ENCODE measurements at places on chromosomes 5 and 9.
A peak's percentile ranks its signal among the peaks of the same experiment; 100 is the strongest.

- ATAC-seq = no peak
Measured at GRCh38 chr9:125549039-125549438, 158.0 kb downstream of the MAPKAP1 start.

DNA sequence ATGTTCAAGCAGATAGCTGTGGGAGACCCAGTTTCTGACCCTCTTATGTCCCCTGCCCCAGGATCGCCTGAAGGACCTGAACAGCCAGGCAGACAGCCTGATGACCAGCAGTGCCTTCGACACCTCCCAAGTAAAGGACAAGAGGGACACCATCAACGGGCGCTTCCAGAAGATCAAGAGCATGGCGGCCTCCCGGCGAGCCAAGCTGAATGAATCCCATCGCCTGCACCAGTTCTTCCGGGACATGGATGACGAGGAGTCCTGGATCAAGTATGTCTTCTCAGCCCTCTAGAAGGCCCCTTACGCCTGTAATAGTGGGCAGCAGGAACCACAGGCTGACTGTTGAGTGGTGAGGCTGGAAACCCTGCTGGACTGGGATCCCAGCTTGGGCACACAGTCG is 41.1 kb downstream of the DYNC2I2 start:
- ATAC-seq = no peak

- no peak for ATAC-seq
Measured at GRCh38 chr5:5294429-5294828, 128.0 kb upstream of the ICE1 start.

DNA sequence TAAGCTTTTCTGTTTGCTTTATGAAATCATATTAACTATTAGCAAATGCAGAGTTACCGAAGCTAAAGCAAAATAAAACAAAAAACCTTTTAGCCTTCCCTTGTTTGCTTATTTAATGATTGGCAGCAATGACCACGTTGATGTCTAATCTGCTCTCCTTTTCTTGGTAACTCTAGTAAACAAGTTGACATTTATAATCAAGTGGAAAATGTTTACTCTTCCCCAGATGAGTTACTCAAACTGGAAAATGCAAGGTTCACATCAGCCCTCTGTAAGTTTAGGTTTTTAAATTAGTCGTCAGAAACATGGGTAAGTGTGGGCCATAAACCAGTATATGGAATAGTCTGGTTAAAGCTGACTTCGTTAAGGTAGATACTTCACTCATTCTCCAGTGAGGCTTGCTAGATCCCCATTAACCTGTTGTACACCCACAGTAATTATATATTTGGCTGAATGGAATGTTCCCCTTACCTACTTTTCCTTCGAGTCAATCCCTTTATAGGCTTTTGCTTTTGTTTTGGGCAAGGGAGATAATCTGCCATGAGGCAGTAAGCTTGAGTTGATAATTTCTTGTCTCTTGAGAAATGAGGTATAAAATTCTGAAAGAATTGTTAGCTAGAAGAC is 100.9 kb downstream of the GDNF start:
- ATAC-seq = no peak

DNA sequence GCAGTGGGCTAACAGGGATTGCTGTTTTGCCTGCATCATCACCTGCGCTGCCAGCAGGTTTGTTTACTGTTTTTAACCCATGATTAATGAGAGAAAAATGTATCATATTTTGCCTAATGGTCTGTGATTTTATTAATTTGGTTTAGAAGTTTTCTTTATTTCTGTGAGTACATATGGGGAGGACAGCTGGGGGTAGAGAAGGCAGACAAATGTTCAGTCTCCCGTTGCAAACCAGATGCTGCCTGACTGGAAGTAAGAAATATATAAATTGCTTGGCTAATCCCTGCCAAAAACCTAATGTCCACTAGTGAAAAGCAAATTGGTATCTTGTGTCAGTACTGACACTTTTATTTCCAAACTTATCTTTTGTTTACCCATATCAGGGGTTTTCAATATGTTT is 1766.1 kb upstream of the C9orf72 start:
- no peak for ATAC-seq

- ATAC-seq = no peak
Measured at GRCh38 chr5:65043843-65044359, 275.2 kb downstream of the CWC27 start.

DNA sequence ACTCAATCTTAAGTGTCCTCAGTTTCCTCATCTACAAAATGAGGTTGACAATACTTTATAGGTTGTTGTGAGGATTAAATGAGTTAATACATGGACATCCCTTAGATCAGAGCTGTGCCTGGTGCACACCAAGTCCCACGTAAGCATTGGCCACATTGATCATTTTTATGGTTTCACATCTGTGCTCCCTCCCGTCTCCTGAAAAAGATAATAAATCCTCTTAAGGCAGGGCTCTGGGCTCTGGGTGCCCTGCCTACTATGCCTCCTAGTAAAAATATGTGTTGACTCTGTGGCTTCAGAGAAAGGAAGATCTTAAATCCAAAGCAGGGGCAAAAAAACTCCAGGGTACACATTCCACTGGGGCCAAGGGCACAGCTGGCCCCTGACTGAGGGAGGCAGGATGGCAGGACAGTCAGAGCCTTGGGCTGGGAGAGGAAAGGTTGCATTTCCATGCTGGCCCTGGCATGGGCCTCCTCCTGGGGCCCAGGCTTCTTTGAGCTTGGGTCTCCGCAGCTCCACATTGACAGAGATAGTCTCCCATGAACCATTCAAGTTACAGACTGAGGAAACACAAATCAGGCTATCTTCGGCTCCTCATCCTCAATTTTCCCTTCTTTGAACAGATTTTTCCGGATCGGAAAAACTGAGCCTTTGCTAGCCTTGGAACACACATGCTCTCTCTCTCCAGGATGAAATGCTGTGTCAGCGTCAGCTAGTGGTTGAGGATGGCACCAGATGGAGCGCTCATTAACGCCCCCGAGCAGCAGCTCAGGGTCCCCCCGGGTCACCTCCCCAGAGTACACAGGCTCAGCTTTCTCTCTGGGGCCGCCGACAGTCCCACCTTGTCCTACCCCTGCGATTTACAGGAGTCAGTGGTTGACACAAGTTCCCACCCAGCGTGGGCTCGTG is 22.4 kb upstream of the KIF12 start:
- ATAC-seq = no peak

DNA sequence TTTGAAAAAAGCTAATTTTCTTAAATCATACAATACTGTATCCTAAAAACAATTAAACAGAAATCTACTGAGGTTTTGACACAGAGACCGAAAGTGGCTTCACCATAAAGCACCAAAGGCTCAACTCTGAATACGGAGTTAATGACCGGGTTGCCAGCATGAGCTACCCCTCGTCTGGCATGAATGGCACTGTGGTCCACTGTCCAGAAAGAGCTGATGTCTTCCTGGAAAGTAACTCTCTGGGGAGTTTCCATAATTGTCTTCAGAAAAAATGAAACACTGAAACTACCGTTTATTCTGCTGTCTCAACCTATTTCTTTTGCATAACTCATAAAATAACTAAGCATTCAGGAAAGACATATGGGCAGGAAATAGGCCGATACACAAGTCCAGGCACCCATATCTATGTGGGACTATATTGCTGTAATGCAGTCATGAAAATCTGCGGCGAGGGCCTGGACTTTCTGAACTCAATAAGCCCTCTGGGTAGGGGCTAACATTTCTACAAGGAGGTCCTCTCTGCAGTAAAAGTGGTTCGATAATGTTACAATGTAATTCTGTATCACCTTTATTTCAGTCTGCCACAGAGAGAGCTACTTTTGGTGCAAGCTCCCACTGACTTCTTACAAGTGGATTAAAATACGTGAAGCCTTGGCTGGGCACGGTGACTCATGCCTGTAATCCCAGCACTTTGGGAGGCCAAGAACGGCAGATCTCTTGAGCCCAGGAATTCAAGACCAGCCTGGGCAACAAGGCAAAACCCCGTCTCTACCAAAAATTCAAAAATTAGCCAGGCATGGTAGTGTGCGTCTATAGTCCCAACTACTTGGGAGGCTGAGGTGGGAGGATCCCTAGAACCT is 52.4 kb downstream of the ANKH start:
- ATAC-seq = peak; percentile 49

DNA sequence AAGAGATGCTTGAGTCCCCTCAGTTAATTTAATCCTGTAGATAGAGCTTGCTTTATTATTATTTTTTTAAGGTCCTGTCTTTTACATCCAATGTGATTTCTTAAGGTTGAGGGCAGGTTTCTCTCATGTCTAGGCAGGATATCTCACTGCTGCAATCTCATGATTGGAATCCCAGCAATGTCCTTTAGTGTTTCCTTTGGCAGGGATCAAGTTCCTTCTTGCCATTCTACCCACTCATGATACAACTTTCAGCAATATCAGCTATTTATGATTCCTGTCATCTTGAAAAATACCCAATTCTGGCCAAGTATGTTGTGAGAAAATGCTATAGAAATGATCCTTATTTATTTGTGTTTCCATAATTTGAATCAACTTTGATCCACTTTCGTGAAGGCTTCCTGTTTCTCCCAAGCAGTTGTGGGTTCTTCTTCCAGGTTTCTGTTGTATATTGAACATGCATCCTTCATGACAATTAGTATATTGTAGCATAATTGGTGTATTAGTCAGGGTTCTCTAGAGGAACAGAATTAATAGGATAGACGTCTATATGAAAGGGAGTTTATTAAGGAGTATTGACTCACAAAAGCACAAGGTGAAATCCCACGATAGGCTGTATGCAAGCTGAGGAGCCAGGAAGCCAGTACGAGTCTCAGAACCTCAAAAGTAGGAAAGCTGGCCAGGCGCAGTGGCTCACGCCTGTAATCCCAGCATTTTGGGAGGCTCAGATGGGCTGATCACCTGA is 18.4 kb upstream of the VPS13A start:
- peak; percentile 73 for ATAC-seq

- no peak for ATAC-seq
Measured at GRCh38 chr5:158639881-158640592, 459.7 kb downstream of the EBF1 start.

GRCh38 chr5:171425596-171426244 is 6.3 kb downstream of the FGF18 start:
- no peak for ATAC-seq

DNA sequence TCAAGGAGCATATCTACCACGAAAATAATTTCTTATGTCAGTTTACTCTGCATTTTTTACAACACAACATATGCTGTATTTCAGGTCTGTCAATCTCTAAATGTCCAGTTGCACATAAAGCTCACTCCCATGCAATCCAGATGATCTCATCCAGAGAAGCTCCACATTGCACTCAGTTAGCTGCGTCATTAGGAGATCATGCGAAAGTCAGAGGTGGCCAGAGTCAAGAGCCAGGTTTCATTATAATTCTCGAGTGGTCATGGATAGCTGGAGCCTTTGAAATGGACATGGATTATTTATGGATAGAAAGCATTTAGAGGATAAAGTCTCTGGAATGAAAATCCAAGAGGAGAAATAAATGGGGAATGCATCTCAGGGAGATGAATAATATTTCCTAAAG is 232.3 kb downstream of the GAS1 start:
- ATAC-seq = peak; percentile 52

DNA sequence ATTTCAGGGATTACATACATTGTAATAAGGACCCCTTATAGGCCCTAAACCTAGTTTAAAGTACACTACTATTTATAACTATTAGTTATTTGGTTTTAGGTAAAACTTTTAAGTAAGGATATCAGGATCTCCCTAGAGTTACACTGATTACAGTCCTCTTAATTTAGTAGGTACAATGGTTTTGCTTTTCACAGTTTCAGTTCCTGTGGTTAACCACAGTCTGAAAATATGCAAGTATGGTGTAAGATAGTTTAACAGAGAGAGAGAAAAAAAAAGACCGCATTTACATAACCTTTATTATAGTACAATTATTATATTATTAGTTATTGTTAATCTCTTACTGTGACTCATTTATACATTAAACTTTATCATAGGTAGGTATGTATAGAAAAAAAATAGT is 725.3 kb upstream of the PTPRD start:
- no peak for ATAC-seq

DNA sequence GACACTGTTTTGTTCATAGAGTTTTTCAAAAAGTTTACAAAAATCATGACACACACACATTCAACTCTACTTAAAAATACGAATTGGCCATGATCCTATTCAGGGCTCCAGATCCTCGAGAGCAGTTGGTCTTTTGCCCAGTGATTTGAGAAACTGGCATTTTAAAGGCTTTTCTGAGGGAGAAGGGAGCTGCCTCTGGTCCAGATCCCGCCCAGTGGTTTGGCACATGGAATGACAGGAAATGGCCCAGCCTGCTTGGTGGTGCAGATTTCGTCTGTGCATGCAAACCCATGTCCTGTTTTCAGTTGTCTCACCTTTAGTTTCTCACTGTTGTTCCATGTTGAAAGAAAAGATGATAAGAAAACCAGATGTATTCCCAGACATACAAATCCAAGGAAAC is 3.6 kb downstream of the CAMK4 start:
- ATAC-seq = no peak

DNA sequence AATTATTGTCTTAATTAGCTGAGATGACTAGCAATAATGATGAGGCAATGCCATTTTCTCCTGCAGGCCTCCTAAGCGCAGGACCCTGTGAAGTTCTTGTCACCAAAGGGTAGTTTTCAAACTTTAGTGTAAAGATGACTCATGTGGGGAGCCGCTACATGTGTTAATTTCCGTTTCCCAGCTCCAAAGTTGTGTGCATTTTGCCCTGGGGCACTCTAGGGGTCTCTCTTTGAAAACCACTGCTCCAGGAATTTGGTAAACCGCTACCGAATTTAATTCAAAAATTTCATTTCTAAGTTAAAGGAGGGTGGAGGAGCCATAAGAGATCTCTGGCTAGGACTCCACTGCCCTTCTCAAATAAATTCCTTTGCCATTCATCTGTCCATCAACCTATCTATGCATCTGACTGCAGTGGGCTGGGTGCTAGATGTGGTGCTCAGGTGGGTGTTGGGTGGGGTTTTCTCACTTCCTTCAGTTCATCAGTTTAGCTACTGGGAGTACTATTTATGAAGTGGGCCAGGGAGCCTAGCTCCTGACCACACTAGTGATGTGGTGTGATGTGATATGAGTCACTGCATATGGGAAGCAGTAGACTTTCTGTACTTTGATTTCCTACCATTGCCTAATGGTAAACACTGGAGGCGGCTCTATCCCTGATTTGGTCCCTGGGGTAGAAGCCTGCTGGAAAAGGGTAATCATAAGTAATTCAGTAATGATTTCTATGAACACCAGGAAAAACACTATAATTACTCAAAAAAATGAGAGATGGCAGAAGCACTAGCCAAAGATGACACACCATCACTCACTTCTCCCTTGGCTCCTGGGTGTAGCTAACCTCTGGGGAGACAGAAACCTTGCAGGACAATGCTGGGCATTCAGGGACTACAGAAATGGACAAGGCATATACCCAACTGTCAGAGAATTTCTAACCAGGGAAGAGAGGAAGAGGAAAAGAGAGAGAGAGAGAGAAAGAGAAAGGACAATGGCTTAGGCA is 4.0 kb upstream of the ZSWIM6 start:
- no peak for ATAC-seq

DNA sequence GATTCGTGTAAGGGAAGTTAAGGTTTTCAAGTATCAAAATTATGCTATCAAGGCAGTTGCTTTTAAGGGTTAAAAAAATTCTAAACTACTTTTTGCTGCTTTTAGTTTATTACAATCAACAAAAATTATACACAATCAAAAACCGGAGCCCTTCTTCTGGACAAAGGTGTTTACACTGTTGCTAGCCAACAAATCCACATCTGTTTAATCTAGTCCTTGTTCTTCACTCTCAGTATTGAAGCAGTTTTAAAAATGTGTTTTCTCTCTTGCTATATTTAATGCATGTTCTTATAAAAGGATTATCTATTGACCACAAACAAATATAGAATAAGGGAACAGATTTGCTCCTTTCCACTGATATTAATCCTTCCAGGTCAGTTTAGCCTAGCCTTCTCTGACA is 2.5 kb downstream of the FEM1C start:
- ATAC-seq = no peak
